ENCODE measurements at places on chromosomes 5 and 9.

DNA sequence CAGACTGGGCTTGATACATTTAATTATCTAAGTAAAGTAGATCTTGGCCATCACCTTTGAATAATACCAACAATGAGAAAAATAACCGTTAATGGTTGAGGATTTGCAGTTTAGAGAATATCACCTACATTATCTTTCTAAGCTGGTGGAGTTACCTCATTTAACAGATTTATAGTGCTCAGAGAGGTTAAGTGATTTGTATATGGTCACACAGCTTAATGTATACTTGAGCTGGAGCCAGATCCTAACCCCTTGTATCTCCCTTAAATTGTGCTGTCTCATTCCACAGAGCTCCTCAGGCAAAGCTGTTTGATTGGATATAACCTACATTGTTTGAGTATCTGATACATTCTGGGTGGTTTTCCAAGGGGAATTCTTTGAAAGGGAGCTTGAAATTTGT is 57.8 kb downstream of the INSYN2B start:
- no peak for DNase-seq

- no peak for DNase-seq
Measured at GRCh38 chr9:124309667-124310084, 51.9 kb downstream of the NEK6 start.

DNA sequence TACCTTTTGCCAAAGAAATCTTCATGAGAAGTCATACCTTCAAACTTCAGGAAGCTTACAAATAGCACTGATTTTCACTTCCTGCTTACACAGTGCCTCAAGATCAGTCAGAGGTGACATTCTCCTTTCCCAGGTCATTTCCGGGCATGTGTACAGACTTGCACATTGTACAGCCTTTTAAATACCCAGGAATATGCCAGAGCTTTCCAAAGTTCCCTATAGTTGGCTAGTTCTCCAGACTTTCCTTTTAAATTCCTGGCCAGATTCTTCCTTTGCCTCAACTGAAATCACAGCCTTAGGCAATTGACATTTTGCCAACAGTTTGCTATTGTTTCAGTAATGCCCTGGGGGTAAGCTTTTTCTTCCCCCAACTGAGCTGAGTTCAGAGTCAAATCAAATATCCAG is 47.2 kb downstream of the RFX3 start:
- no peak for DNase-seq

GRCh38 chr5:16750445-16750844 is 133.6 kb upstream of the RETREG1 start:
- no peak for DNase-seq

DNA sequence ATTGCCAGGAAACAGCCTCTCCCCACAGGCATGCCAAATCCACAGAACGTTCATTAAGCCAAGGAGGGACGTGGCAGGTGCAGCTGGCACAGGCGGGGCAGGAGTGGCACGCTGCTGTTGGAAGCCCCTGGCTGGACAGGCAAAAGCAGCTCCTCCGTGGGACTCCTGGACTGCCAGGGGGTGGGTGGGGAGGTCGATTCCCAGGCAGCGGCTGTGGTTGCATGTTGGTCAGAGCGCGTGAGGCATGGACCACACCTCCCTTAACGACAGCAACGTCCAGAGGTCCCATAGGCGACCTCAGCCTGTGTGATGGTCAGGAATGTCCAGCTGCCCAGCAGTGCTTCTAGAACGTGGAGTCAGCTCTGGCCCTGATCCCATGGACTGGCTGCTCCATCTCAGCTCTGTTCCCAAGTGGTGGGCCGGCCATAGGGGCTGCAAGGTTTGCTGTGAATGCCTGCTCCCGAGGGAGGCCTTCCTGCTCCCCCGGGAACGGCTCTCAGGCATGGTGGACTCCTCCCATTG is 6.9 kb downstream of the SLC6A19 start:
- no peak for DNase-seq

DNA sequence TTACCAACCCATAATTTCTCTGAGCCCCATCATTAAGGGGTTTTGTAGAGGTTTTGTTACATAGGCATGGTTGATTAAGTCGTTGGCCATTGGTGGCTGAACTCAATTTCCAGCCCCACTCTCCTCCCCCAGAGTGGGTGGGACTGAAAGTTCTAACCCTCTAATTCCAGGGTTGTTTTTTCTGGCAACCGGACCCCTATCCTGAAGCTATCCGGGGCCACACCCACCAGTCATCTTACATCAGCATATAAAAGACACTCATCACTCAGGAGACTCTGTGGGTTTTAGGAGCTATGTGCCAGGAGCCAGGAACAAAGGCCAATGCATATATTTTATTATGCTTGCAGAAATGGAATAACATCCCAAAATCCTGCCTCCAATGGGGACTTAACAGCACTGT is 186.0 kb downstream of the NXNL2 start:
- no peak for DNase-seq

GRCh38 chr5:115386657-115387056 is 90.2 kb upstream of the CCDC112 start:
- no peak for DNase-seq

DNA sequence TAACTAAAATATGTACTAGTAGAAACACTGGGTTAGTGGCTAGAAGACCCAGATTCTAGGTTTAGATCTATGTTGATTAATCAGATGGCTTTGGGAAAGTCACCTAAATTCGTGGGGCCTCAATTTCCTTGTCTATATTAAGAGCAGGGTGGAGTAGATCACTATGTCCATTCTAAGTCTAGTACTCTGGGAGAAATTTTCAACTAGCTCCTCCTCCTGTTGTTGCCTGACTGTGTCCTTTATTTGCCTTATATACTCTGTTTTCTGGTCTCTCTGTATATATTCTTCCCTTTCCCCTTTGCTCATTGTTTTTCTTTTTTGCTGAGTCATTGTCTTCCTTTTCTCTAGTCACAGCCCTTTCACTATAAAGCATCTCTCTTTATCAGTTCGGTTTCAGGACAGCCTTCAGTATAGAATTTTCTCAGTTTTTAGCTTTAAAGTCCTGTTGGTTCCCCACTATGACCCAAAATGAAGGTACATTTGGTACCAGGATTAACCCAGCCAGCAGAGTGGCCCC is 44.5 kb upstream of the CDH6 start:
- no peak for DNase-seq

GRCh38 chr5:172104801-172105701 is 83.0 kb downstream of the STK10 start:
- DNase-seq: no peak

DNA sequence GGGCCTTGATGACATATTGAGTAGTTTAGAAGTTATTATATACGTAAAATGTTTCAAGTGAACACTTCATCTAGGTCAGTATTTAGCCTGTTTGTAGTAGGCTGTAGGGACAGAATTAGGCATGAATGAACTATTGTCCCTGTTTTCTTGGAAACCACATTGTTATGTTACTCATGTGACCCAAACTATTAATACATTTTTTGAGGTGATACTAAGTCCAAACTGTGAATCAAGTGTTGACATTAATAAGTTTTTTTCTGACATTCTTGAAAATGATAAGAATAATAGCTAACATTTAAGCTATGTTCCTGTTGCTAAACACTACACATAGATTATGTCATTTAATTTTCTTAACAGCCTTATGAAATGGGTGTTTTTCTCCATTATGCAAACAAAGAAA is 1642.7 kb upstream of the WWC1 start:
- DNase-seq: no peak

GRCh38 chr9:70802758-70803436 is 318.5 kb downstream of the TRPM3 start:
- no peak for DNase-seq

DNA sequence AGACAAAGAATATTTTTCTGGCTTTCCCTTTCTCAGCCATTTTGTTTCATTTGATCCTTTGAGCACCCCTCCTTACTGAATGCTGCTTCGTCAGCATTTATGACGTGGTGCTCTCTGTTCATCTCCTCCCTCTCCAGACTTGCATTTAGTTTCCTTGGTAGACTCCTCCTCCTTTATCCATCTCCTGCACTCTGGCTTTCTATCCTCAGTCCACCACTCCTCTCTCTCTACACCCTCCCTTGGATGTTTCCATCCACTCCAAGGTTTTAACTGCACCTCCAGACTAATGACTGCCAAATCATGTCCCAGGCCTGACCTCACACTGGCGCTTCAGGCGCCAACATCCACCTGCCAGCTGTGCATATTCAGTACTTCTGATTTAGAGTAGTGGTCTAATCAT is 245.4 kb downstream of the RAB3C start:
- DNase-seq: no peak

GRCh38 chr5:78754655-78755054 is 106.1 kb upstream of the LHFPL2 start:
- no peak for DNase-seq

- no peak for DNase-seq
Measured at GRCh38 chr9:136614967-136615623, 47.6 kb upstream of the EGFL7 start.

DNA sequence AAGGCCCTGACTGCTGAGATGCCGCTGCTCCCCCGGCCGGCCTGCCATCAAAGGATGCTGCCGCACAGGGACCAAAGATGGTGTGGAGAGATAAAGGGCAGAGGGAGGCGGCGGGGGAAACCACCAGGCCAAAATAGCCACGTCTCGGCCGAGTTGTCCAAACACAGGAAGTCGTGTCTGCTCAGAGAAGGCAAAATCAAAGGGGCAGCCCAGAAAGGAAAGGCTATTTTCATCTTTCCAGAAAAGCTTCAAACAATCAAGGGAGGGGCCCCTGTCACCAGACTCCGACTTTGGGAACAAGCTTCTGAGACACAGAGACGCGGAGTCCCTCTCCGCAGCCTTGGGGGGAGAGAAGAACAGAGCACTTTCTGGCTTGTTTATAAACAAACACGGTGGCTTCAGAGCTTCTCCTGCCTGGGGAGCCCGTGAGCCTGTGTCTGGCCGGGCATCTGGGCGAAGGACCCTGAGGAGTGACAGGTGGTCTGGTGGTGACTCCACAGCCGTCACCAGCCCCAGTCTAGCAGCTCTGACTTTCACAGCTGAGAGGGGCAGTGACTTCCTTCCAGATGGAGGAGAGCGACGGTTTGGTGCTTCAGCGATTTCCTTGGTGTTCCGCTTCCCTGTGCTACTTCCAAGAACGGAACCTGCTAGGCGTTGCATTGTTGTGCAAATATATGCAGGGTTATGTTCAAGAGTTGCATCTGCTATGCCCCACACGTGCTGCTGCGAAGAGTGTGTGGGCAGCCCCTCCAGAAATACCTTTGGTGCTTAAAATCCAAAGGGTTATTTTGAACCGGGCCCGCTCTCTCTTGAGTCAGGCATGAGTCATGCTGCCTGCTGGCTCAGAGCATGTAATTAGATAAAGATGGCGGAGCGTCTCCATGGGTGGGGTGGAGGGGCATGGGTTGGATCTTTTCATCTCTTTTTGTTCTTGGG is 24.0 kb downstream of the ADAMTSL2 start:
- peak; percentile 74 for DNase-seq

DNA sequence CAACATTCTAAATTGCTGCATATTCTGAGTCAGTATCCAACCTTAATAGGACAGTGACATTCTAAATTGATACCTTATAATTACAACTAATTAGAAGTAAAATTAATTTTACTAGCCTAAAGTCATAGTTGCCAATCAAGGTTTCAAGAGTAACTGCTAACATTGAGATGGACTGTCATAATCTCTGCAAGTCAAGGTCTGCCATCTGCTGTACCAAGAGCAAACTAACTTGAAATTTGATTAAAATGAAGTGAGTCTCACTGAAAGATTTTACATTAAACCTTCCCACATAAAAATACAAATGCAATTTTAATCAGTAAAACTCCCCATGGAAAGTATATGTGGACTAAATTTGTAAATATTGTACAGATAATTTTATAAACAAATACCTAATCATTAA is 235.3 kb downstream of the PRDM9 start:
- no peak for DNase-seq

DNA sequence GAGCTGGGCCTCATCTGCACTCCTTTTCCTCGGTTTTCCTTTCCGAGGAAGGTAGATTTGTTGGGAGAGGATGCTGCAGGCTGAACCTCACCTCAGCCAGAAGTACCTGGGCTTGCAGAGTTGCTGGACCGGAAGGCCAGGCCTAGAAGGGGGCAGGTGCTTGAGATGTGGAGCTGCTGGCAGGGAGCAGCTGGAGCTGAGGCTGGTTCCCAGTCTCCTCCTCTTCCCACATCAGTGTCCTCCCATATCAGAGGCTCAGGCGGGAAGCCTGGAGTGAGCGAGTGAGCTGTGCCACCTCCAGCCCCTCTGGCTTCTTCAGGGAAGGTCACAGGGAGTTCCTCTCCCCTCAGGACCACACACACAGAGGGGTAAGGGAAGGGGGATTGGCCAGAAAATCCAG is 259.4 kb downstream of the GADD45G start:
- DNase-seq: no peak

GRCh38 chr9:113349066-113349444 is 286 bp upstream of the BSPRY start:
- no peak for DNase-seq

GRCh38 chr5:113381791-113382190 is 53.0 kb downstream of the TSSK1B start:
- DNase-seq: no peak

DNA sequence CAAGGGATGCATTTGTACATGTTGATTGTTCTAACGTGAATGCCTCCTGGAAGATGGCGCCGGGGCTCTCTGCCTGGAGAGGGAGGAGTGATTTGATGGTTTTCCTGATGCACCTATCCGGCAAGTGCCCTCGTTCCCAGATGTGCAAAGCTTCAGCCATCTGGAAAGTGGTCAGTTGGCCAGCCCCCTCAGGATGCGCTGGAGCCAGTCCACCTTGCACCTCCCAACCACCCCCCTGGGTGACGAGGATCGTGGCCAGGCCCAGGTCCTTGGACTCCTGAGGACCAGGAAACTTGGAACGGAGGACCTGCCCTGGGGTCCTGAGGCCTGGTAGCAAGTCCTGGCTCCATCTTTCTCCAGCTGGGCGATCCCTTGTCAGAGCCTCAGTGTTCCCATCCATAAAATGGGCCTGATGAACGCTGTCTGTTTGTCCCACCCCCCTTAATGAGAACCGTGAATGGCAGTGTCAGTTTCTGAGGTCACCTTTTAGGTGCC is 23.6 kb upstream of the RNU6ATAC start:
- no peak for DNase-seq

DNA sequence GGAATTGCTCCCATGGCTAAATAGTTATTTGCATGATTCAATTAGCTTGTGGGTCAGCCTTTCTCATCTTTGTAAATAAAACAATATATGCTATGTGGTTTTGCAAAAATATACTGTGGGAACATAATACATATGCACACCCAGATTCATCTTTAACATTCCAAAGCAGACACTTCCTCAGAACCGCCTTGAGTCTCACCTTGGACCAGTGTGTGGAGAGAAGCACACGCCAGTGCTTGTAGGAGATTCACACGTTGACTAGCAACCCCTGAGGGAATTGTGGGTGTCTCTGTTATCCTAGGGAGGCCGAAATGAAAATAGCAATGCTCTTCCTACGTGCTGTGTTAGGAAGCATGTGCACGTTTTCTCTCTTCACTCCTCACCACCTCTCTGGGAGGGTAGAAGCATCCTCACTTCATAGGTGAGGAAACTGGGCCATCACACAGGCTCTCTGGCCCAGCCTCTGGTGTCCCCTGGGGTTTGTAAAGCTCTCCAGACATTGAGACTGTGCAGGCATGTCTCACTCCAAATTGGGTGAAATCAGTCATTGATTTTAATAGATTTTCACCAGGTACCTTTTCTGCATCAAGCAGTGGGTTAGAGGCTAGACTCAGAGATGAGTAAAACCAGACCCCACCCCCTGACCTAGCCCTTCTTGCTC is 221.7 kb downstream of the PBX3 start:
- DNase-seq: no peak

- DNase-seq: no peak
Measured at GRCh38 chr5:149789835-149790234, 59.7 kb downstream of the PPARGC1B start.

GRCh38 chr5:147880487-147880886 is 2.0 kb downstream of the SCGB3A2 start:
- no peak for DNase-seq
